NCI-H1930 (cell line): ENCODE measurements at places on chromosomes 2 and 18.

GRCh38 chr18:62812242-62812641 lies 96.9 kb downstream of the PHLPP1 start:
- DNase-seq, result no peak

- no peak for DNase-seq
Observed at GRCh38 chr18:59005262-59005661, 134.4 kb upstream of the SEC11C start.

DNA sequence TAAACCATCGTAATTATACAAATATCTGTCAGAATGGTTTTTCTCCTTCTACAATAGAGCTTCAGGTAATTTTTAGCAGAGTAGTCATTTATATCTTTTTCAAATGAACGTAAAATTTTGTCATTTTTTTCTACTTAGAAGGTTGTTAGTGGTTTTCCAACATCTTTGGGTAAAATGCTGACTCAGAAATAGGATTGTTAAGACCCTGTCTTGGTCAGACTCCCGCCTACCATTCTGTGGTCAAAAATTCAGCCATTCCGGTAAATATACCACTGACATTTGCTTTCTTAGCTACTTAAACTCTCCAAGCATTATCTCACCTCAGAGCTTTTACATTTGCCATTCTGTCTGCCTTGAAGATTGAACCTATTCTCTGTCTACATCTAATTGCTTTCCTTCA lies 154.1 kb upstream of the CDH19 start:
- DNase-seq, result no peak

- no peak for DNase-seq
Observed at GRCh38 chr18:23648456-23648855, 14.3 kb downstream of the ANKRD29 start.

GRCh38 chr2:229153267-229153666 lies 117.8 kb downstream of the PID1 start:
- no peak for DNase-seq

DNA sequence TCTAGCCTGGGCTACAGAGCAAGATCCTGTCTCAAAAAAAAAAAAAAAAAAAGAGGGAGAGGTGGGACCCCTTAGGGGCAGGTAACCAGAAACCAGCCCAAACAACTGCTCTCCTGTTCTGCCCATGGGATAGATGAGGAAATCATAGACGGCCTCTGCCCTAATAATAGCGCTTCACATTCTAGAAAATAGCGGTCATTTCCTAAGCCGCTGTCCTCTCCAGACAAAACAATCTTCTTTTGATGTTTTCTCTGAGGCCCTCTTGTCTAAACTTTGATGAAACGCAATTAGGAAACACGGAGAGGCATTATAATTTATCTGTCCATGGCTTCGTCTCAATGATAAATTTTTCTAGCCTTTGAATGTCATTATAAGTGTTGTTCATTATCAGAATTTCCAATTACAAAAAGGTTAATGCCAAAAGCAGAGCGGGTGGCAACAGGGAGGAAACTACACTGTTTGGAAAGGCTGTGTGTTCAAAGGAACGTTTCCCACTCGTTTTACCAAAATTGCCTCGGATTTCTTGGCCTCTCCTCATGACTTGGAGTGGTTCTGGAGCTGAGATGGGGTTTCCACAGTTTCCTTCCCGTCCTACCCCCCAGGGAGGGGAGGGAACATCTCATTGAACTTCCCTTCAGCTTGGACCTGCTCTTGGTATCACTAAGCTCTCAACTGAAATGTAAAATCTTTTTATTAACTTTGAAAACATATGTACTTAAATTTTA lies 151.6 kb upstream of the ZNF236 start:
- no peak for DNase-seq
